Retina (tissue), 1 donor: ENCODE measurements at places on chromosomes 2 and 18.

GRCh38 chr2:30629866-30630265 is 177.4 kb downstream of the CAPN13 start:
- no peak for DNase-seq

- DNase-seq: no peak
These were observed 212.7 kb upstream of the FSHR start for GRCh38 chr2:49367003-49367402.

GRCh38 chr2:25368660-25369059 is 26.9 kb upstream of the DNMT3A start:
- DNase-seq: peak; percentile 34

DNA sequence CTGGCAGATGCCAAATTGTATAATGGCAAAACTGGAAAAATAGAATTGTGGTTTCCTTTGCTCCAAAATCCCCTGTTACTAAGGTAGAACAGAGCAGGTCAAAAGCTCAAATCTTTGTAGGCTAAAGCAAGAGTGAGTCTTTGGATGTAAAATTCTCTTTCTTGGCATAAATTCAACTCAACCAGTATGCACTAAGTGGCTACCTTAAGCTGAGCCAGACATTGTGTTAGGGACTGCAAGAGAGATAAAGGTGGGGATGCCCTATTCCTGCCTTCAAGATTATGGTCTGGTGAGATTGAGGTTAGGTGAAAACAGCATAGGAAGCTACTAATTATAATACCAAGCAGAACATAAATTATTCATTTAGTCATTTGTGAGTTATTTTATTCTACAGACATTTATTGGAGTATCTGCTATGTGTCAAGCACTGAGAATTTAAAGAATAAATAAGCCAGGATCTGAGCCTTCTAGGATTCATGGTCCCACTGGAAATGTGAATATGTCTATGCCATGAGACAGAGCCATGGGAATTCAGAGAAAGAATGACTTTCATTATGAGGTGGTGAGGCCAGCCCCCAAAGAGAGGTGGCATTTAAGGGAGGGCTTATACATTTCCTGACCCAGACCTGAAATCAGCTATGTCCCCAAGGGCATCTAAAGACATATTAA is 198.0 kb upstream of the NCKAP5 start:
- no peak for DNase-seq

- DNase-seq: no peak
These were observed 152.6 kb upstream of the CYP26B1 start for GRCh38 chr2:72300147-72300684.

DNA sequence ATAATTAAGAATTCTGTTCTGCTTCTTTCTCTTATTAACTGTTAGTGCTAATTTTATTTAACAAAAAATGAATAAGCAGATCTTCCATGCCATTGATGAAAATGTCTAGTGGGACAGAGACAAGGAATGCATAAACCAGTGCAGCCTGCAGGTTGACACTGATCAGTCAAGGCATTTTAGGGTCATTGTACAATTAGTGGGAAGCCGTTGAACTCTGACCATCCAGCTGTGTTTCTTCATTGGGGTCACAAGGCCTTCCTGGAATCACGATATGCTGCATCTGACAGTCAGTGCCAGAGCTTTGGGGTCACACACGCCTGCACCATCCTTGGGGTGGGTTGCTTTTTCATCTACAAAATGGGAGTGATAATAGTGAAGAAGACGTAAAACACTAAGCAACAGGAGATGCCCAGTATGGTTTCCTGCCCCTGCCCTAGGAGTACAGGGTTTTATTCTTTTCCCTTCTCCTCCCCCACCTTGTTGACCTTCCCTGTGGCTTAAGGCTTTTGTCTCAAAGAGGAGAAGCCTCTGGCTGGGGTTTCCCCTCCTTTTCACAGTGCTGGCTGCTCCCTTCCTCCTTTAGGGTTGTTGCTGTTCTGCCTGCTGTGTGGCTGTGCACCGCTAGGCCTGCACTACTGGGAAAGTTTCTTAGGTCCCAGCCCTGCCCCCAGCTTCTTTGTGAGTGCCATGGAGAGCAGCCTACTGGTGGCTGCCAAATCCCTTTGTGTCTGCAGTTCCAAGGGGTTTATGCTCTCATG is 245.6 kb downstream of the TPGS2 start:
- peak; percentile 72 for DNase-seq

- DNase-seq: no peak
These were observed 68.3 kb downstream of the SPTBN1 start for GRCh38 chr2:54524226-54524991.

GRCh38 chr18:42137693-42138375 is 182.8 kb downstream of the PIK3C3 start:
- no peak for DNase-seq

GRCh38 chr2:241865416-241865956 is 4.0 kb upstream of the RTP5 start:
- no peak for DNase-seq

GRCh38 chr18:2036086-2036485 is 535.2 kb downstream of the METTL4 start:
- no peak for DNase-seq

GRCh38 chr2:129008055-129008880 is 689.6 kb upstream of the HS6ST1 start:
- no peak for DNase-seq

- DNase-seq: no peak
These were observed 943.3 kb upstream of the FANCL start for GRCh38 chr2:59184276-59185020.

DNA sequence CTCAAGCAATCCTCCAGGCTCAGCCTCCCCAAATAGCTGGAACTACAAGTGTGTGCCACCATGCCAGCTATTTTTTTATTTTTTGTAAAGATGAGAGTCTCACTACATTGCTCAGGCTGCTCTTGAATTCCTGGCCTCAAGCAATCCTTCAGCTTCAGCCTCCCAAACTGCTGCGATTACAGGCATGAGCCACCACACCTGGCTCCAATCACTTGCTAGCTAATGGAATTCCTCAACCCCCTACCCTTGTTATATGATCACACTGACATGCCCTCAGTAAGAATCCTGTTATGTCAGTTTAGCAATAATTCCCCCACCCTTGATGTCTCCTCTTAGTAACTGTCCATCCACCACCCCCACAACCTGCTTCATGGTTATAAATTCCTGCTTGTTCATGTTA is 12.3 kb downstream of the CHN1 start:
- DNase-seq: no peak

GRCh38 chr2:15861172-15861822 is 79.1 kb upstream of the MYCN start:
- no peak for DNase-seq

- DNase-seq: no peak
These were observed 18.6 kb downstream of the ST6GAL2 start for GRCh38 chr2:106867196-106867953.

DNA sequence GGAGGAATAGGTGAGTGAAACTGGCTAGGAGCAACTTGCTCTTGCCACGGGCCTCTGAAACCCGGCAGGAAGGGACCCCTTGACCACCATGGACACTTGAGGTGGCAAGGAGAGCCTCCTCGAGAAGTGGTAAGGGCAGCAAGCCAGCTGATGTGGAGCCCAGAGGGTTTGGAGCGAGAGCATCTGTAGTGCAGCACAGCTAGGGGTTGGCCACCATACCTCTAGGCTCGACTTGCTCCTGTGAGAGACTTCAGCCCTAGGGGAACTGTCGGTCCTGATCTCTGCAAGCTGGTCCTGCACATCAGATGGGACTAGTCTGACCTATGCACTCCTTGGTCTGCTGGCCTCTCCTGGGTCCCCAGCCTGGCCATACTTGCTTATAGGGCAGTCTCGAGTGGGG is 158.4 kb downstream of the CCDC178 start:
- DNase-seq: no peak

DNA sequence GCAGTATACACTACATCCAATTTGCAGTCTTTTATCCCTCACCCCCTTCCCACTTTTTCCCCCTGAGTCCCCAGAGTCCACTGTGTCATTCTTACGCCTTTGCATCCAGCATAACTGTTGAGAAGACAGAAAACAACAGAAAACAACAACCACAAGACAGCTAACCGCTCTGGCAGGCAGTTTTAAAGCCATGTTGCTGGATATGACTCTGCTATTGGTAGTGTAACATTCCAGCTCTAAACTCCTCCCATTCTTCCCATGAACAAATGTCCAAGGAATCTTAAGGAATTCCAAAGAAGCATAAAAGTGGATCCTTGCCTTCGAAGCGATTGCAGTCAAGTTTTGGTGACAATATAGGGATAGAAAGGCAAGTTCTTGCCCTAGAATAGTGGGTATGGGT is 599.1 kb downstream of the NYAP2 start:
- DNase-seq: no peak

DNA sequence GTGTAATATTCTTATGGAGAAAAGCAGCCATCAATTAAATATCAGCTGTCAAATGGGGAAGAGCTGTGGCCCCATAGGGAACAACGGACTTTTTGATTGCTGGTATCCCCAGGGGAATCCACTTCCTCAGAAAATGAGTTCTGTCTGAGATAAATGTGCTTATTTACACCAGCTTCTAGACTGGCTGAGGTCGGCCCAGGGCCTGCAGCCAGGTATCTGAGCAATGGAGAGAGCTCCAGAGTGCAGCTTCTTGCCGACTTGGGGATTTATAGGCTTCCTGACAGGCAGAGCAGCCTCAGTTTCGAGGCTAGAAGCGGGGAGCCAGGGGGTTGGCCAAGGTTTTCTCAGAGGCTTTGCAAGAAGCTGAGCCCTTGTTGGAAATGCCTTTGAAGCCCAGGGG is 67.2 kb downstream of the MCFD2 start:
- no peak for DNase-seq

DNA sequence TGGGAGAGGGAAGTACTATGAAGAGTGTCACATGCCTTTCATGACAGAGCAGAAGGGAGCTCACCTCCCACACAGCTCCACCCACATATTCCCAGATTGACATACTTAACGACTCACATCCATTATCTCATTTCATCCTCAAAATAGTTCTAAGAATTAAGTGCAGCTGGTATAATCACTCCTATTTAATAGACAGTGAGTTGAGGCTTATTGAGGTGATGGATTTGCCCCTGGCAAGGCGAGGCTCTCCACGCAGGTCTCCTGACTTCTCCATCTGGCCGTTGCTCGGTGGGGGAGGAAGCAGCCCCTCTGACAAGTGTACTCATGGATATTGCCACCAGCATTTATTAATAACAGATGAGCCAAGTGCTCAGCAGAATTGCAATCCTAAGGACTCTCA is 81.4 kb downstream of the TGOLN2 start:
- DNase-seq: no peak

GRCh38 chr2:164714471-164714870 is 93.2 kb upstream of the GRB14 start:
- no peak for DNase-seq

- DNase-seq: no peak
These were observed 80.3 kb upstream of the GAREM1 start for GRCh38 chr18:32550963-32551362.

DNA sequence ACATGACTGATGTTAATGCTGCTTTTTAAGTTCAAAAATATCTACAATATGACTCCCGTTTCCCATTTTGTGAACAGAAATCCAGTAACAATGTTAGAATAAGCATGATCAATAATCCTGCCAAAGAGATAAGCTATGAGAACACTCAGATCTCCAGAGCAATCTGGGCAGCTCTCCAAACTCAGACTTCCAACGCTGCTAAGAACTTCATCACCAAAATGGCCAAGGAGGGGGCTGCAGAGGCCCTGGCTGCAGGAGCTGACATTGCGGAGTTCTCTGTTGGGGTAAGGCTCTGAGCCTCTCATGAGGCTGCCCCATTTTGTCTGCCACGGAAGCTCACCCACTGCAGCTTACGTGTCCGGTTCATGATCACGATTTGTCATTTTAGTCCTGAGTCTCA is 68.4 kb downstream of the UGGT1 start:
- DNase-seq: no peak

DNA sequence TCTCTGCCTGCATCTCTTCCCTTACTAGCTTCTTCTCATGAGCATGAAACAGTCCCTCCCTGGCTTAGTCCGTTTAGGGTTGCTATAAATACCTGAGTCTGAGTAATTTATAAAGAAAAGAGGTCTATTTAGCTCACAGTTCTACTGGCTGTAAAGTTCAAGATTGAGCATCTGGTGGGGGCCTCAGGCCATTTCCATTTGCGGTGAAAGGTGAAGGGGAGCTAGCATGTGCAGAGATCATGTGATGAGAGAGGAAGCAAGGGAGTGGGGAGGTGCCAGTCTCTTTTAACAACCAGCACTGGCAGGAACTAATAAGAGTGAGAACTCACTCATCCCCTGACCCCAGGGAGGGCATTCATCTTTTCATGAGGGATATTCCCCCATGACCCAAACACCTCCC is 26.8 kb downstream of the RHBDD1 start:
- DNase-seq: no peak

GRCh38 chr2:73984922-73985307 is 205 bp downstream of the TET3 start:
- DNase-seq: no peak

- peak; percentile 28 for DNase-seq
These were observed 13.3 kb upstream of the RAB17 start for GRCh38 chr2:237603718-237604362.

DNA sequence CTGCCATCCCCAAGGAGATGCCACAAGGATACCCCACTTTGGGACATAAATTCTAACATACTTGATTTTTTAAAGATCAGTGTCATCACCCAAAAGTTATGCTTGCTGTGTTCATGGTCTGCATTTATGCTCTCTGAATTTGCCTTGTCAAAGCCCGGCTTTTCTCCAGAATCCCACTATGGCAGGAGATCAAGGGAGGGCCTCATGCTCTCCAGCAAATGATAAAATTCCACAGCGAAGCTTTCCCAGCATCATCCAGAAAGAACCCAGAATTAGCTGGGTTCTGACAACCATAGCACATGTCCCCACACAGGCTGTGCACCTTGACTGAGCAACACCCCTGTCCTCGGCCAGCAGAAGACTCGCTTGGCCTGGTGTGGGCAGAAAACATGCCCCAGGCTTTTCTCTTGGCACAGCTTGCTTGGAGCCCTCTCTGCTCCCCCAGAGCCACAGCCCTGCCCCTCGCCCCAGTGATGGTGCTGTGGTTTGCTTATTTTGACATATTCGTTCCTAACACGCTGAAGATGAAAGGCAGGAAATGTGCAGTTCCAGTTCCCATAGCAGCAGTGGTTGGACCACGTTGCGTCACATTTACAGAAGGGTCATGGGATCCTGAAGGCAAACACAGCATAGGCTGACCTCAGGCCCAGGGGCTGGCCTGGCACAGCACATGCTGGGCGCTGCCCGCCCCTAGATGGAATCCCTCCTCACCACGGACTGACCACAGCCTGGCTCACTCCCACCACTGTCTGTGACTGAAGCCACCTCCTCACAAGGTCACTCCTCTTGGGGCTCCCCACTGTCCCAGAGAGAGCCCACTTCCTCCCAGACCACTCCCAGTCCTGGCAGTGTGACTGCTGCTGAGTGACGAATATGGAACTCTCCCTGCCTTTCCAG is 14.1 kb upstream of the CHRNA1 start:
- no peak for DNase-seq

GRCh38 chr2:154686162-154686561 is 12.3 kb upstream of the KCNJ3 start:
- no peak for DNase-seq

- no peak for DNase-seq
These were observed 27.8 kb downstream of the SPIRE1 start for GRCh38 chr18:12630136-12630535.

GRCh38 chr2:15226661-15227060 is 334.5 kb downstream of the NBAS start:
- no peak for DNase-seq

GRCh38 chr2:8719528-8719927 is 37.7 kb downstream of the ID2 start:
- DNase-seq: no peak
